ENCODE measurements at places on chromosomes 7 and 10. TPM values are rescaled to one million over a fixed set of nuclear protein-coding genes. Genes with fewer than 3 reads are reported as not detected.

ANKRD30A gene
- total RNA-seq = not detected

SFTPD gene
- total RNA-seq = not detected

MOGAT3 gene
- not detected for total RNA-seq

CDK5 gene
- total RNA-seq = 18.9 TPM

ITGB8 gene
- total RNA-seq = 73.0 TPM

ALOX5 gene
- 0.19 TPM for total RNA-seq

MCM10 gene
- total RNA-seq = 1.4 TPM

PRKG1 gene
- total RNA-seq = 17.8 TPM
